T-helper 2 cell treated with Interferon-gamma antibody and Interleukin-4, amounts not matched to agents 5 μg/mL and 100 μg/mL, for 36 hours (primary cell): ENCODE measurements at places on chromosomes 2 and 18.

- no peak for DNase-seq
Measured at GRCh38 chr2:129957891-129958290, 21.6 kb upstream of the RAB6C start.

- no peak for DNase-seq
Measured at GRCh38 chr18:37407571-37407970, 158.0 kb downstream of the CELF4 start.

GRCh38 chr2:211141646-211142045, 585.2 kb downstream of the CPS1 start:
- no peak for DNase-seq

- no peak for DNase-seq
Measured at GRCh38 chr18:51537487-51537886, 340.0 kb upstream of the MEX3C start.

- no peak for DNase-seq
Measured at GRCh38 chr2:100733391-100734187, 86.3 kb upstream of the NPAS2 start.

GRCh38 chr2:98893911-98894321, 42.1 kb downstream of the CRACDL start:
- DNase-seq, result no peak

DNA sequence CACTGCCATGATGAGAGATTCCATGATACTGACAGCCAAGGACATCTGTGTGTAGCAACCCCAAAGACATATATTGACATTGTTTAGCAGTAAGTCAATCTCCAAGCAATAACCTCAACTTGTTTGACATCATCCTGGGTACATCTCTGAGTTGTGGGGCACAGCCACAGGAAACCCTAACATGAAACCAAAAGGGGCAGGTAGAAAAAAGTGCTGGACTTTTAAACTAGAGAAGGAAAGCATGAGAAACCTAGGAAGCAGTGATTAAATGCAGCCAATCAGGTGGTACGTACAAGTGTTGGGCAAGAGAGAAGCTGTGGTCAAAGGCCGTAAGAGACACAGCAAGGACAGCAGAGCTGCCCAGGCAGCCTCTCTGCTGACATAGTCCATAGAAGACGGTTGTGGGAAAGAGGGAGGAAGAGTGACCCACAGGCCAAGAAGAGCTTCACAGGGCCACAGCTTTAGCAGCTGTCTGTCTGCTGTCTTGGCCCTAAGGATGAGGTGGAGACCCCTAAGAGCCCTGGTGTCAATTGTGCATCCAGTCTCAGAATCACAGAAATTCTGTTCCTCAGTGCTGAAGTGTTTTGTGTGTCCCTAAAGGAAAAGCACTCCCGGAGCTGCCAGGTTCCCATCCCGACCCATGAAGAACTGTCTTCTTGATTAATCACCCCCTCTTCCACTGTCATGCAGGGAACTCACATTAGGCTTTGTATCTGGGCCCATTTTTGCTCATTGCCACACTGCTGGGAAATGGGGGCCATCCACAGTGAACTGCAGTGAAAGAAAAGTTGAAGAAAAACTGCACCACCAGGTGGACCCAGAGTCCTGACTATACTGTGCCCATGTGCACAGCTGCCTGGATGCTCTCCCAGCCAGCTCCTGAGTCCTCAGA, 25.4 kb upstream of the CHN1 start:
- DNase-seq, result no peak

DNA sequence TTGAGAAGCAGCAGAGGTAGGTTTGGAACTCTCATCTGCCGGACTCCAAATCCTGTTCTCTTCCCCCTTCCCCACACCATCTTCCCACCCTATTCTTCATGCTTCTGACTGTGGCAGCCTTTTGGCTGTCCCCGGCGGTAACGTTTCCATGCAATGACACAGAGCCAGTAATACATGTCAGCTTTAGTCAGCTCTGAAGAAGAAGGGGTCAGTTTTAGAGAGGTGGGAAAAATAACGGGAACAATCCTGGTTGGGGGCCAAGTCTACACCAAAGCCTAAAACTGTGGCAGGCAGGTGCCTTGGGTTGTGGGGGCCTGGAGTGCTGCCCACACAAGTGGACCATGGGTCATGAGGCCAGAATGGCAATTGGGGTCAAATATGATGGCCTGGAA, 106.8 kb downstream of the LPIN1 start:
- DNase-seq, result no peak

DNA sequence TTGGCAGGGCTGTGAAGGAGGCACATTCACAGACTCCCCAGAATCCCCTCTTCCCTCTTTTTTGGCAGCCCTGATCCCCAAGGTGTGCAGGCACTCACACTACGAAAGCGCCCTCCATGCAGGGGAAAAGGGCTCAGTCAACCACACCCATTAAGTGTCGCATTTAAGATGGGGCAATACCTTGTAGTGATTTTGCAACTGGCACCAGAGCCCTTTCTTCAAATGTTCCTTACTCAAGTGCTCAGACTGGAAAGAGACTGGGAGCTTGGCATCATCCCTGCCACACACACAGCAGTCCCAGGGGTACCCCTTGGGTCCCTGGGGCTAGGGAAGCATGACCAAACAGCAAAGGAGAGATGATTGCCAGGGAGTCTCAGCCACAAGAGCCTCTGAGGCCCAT, 190.1 kb downstream of the HAUS1 start:
- no peak for DNase-seq

DNA sequence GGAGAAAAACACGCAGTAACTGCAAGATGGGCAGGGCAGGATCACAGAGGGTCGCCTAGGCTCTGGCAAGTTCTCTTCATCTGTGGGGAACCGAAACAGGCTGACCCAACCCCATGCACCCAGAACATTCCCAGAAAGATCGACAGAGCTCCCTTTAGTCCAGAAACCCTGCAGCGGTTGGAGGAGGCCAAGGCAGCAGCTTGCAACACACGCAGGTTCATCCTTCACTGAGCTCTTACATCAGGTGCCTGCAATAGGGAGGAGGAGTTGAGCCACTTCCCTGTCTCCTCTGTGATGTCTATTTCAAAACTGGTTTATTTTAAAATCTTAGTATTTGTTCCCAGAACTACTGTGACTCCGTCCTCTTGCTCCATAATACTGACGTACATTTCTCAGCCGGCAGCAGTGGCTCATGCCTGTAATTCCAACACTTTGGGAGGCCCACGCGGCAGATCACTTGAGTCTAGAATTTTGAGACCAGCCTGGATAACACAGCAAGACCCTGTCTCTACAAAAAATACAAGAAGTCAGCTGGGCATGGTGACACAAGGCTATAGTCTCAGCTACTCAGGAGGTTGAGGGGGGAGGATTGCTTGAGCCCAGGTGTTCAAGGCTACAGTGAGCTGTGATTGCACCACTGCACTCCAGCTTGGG, 11.5 kb upstream of the SLC11A1 start:
- DNase-seq, result no peak

GRCh38 chr18:62850619-62851306, 135.4 kb downstream of the PHLPP1 start:
- DNase-seq, result no peak
